ENCODE measurements at places on chromosomes 7 and 10.

- DNase-seq: no peak
Measured at GRCh38 chr10:22823109-22823508, 104.7 kb upstream of the ARMC3 start.

GRCh38 chr7:139777133-139777891 lies 486 bp downstream of the HIPK2 start:
- DNase-seq: peak; percentile 69

- DNase-seq: no peak
Measured at GRCh38 chr7:133857376-133858119, 269.6 kb upstream of the LRGUK start.

DNA sequence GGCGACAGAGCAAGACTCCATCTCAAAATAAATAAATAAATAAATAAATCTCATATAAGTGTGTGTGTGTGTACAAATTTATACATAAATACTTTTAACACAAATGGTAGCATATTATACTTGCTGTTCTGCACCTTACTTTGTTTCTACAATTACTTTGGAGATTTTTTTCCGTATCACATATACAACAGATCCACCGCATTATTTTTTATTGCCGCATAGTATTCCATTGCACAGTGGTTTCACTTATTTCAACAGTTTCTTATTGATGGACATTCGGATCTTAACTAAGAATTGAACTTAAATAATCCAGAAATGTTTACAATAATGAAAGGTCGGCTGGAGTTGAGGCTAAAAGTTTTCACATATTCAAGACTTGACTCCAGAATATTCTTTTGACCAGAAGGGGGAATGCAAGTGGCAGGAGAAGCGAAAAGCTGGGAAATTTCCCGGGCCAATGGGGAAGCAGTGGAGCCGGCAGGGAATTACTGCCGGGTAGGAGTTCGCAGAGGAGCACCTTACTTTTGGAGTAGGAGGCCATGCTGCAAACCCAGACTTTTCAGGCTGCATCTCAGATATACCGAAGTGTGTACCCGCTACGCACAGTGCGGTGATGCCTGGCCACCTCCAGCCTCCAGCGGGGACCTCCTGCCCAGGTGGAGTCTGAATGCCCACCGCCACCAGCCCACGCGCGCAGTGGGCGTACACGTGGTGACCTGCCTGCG lies 415 bp upstream of the CNNM1 start:
- DNase-seq: no peak

GRCh38 chr7:149625340-149625946 lies 127.8 kb upstream of the ZNF746 start:
- peak; percentile 69 for DNase-seq

GRCh38 chr7:118648002-118648401 lies 423.5 kb downstream of the ANKRD7 start:
- no peak for DNase-seq

DNA sequence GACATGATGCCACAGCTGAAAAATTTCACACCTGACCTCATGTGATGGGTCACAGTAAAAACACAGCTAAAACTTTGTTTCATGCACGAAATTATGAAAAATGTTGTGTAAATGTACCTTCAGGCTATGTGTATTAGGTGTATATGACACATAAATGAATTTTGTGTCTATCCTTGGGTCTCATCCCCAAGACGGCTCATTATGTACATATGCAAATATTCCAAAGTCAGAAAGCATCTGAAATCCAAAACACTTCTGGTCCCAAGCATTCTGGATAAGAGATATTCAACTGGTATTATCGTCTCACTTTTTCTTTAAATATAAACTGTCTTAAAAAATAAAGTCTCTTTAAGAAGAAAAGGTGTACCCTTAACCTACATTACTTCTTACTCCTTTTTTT lies 145.4 kb downstream of the ATXN7L1 start:
- DNase-seq: no peak

- DNase-seq: no peak
Measured at GRCh38 chr10:36556468-36556867, 568.9 kb upstream of the ANKRD30A start.

DNA sequence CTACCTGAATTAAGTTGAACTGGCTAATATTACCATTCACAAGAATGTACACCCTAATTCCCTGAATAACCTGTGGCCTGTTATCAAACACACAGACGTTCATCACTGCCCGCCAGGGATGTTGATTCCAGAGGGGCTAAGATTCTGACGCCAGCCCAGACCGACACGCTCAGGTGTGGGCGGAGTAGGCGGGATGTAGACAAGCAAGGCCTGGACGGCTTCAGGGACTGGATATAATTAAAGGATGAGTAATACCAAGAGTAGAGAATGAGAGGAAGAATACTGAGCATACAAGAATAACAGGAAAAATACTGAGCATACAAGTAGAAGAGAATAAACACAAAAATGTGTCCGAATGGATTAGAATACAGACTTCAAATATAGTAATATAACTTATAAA lies 29.0 kb downstream of the CUBN start:
- no peak for DNase-seq

DNA sequence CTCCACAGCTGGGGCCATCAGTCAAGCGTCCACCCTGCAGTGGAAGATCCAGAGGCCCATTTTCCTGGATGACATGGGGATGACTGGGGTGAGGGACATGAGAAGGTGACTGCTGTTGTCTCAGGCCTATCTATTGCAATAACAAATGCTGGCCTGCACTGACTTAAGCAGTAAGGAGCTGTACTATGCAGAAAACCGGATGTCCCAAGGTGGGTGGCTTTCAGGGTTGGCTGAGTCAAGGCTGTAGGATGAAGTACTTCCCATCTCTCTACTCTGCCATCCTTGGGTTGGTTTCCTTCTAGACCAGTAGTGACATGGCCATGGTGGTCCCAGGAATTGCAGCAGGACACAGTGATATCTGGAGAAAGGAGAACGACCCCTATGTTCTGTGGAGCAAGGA lies 48.1 kb downstream of the NEURL1 start:
- DNase-seq: no peak

DNA sequence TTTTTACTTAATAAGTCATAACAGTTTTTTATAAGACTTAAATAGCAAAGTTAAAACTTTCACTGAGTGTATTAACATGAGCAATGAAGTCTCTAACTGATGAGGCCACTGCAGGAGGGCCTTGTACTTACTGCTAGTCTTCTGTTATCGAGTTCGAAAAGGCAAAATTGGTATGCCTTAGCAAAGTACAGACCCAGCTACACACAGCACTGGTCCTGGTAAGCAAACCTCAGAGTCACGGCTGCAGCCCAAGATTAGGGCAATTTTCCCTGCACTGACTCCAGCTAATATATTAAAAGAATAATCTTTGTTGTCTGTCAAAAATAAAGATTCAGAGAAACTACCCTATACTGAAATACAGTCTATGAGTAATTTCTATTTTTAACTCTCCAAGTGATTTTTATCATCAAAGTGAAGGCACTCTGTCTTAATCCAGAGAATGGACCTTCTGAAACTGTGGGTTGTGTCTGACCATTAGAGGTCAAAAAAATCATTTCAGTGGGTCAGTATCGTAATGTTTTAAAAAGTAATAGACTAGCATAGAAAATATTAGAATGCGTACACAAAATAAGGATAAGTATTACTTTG lies 85.7 kb downstream of the HBP1 start:
- no peak for DNase-seq

- no peak for DNase-seq
Measured at GRCh38 chr10:43305876-43306275, 39.0 kb upstream of the RASGEF1A start.
